Activated T-helper 1 cell treated with anti-CD3 and anti-CD28 coated beads, Interleukin-12 subunit alpha, Interleukin-12 subunit beta, Interleukin-2, Interleukin-4 antibody, amounts not matched to agents 30 ng/mL and 10 ng/mL and 1 ng/mL, durations not matched to agents 14 hours and 24 hours and 36 hours (primary cell): ENCODE measurements at places on chromosomes 7 and 10. TPM values are rescaled to one million over a fixed set of nuclear protein-coding genes. Genes with fewer than 3 reads are reported as not detected.

UNCX gene
- total RNA-seq: not detected in 2 replicates

DNA sequence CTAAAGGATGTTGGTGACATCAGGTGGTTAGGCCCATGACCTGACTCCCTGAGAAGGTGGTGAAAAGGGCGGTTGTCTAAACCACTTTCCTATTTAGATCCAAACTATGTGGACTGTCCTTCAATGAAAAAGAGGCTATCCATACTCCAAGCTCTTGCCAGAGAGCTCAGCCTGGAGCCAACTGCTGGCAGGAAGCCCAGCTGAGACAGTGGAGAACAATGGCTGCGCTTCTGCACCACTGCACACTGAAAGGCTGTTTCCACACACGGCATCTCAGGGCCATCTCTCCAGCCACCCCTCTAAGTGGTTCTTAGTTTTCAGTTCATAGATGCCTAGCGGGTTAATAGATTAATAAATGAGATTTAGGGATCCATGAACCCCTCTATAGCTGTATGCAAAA is 488.8 kb upstream of the ZMIZ1 start:
- DNase-seq: no peak

- no peak for DNase-seq
Measured at GRCh38 chr10:78267598-78267997, 233.9 kb downstream of the RPS24 start.

GPR26 gene
- not detected in 2 replicates for total RNA-seq

DNA sequence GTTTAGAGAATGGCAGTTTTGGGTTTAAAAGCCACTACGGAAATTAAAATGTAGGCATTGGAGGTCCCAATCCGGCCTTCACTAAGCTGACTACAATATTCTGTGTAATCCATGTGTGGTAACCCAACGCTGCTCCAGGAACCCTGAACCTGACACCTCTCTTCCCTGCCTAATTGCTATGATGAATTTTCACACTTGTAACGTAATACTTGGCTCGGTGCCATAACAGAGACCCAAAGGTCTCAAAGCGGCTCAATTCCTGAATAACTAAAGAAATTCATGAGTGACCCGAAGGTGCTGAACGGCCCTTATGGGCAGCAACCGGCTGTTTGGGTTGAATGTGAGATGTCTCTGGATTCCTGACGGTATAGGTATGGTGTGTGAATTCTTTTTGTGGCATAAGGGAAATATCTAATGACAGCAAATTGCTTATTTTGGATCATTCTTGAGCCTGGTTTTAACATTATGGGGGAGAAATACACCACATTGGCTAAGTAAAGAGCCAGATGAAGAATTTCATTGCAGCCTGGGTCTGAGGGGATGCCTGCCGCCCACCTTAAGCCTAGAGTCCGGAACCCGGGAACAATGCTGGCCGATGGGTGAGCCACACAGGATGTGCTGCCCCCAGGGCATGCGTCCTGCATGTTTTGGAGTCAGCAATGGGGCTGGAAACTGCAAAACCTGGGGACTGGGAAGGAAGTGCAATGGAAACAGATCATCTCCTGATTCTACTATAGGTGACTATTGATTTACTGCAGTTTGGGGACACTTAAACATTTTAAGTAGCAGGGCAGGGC is 69.7 kb upstream of the FZD8 start:
- DNase-seq: no peak

DNA sequence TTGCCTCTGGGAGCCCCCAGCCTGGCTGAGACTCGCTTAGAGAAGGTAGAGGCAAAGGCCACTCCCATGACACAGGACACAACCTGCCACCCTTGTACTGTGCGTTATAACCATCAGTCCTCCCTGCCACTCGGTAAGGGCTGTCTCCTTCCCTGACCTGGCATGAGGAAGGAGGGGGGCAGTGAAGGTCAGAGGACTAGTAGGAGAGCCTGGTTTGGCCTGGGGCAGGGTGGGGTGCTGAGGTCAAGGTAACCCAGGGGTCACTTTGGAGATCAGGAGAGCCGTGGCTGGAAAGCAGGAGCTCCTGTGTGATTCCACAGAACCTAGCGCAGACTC is 6.9 kb upstream of the TNRC18 start:
- DNase-seq: no peak

GRCh38 chr7:82745117-82745516 is 301.5 kb upstream of the CACNA2D1 start:
- DNase-seq: no peak

GRCh38 chr7:90595342-90595800 is 750 bp upstream of the CDK14 start:
- DNase-seq: no peak

THSD7A gene
- total RNA-seq: not detected in 2 replicates

GRCh38 chr10:93080350-93081046 is 6.8 kb downstream of the CYP26A1 start:
- DNase-seq: peak; percentile 23

ERVW-1 gene
- not detected in 2 replicates for total RNA-seq

FRMPD2 gene
- total RNA-seq: not detected in 2 replicates

DNA sequence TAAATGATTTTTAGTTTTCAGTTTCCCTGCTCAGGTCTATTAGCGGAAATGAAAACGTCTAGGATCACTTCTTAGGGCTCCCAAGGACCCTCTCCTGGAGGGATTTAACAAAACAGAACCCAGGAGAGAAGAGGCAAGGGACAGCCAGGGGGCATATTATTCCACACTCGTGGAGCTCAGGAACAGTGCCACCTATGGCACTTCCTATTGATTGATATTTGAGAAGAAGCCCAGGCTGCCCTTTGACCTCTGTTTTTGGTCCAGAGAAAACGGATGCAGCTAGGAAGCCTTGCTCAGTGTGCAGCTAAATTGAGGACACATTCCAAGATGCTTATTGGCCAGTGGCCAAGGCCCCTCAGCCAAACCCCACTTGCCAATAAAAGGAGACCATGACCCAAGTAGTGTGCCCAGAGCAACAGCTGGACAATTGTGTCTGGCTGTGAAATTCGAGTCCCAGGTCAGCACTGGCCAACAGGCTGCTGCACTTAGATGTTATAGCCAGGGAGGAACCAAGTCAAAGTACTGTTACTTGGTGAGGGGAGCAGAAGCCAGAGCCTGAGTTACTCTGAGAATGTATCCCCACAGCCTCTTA is 24.0 kb upstream of the GPNMB start:
- DNase-seq: no peak

DNA sequence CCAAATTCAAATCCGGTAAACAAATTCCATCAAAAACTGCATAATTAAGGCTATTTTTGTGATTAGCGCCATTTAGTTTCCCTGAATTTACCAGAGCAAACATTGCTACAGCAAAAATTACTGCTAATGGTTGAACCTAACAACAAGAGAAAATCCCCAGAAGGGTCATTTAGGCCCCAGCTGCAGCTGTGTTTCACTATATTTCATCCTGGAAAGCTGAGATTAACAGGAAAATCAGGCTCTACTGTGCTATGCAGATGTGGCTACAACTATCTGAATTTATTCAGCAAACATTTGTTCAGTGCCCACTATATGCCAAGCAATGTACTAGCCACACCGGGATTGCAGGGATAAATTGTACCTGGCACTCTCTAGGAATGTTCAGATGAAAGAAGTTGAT is 104.0 kb downstream of the PON1 start:
- no peak for DNase-seq

GRCh38 chr10:17029581-17030271 is 99.9 kb downstream of the CUBN start:
- peak; percentile 72 for DNase-seq

GNAT3 gene
- not detected in 2 replicates for total RNA-seq
